ENCODE measurements at places on chromosomes 5 and 9. TPM values are rescaled to one million over a fixed set of nuclear protein-coding genes. Genes with fewer than 3 reads are reported as not detected.
A peak's percentile ranks its signal among the peaks of the same experiment; 100 is the strongest.

Gene PDCD1LG2
- total RNA-seq: 1.5 TPM

- no peak for DNase-seq
Observed at GRCh38 chr5:163889369-163889768, 383.9 kb downstream of the MAT2B start.

GRCh38 chr5:172751761-172752510, 19.1 kb downstream of the DUSP1 start:
- no peak for DNase-seq

DNA sequence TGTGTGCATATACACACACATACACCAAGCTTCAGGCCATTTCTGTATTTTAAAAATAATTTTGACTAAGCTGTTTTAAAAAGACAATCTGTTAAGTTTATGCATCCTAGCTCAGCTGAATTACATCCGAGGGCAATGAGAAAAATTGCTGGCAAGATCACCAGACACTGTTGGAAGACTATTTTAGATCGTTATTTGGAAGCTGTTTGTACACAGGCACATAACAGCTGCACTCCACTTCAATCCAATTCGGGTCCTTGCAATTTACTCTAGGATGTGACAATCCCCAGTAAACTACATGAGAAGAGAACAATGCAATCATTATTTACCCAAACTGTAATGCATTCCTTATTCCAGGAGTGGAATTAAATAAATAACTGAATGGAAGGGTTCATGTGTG, 79.3 kb upstream of the RASA1 start:
- DNase-seq: no peak

- no peak for DNase-seq
Observed at GRCh38 chr5:116371431-116371830, 203.2 kb downstream of the SEMA6A start.

DNA sequence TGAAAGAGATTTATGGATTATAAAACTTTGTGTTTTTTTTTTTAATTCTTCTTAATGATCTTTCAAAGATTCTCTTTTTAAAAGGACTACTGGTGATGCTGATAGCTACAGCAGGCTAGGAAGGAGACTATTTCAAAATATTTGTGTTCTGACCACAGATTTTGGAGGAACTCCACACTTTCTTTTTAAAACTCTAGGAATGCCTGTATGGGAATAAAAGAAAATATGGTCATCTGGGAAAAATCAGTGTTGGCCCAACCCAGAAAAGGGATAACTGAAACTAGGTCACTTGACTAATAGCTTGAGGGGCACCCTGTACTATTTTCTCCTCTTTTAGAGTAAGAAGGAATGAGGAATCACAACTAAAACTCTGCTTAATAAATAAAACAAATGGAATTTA, 97.6 kb upstream of the ADAMTS19 start:
- no peak for DNase-seq

Gene HAVCR2
- 70.0 TPM for total RNA-seq

DNA sequence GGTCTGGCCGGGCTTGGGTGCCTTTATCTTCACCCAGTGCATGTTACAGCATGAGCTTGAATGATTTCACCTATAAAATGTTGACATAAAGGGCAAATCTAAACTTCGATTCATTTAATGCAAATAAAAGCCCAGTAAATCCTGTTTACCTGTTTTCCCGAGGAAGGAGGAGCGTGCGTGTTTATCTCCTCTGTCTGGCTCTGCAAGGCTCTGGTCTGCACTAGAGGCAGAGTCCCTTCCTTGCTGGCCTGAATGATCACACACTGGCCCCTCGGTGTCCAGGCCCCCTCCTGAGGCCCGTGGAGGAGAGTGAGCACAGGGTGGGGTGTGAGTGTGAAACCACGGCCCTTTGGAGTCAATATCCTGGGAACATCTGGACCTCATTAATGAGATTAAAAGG, 125.1 kb upstream of the LHFPL2 start:
- DNase-seq: no peak

DNA sequence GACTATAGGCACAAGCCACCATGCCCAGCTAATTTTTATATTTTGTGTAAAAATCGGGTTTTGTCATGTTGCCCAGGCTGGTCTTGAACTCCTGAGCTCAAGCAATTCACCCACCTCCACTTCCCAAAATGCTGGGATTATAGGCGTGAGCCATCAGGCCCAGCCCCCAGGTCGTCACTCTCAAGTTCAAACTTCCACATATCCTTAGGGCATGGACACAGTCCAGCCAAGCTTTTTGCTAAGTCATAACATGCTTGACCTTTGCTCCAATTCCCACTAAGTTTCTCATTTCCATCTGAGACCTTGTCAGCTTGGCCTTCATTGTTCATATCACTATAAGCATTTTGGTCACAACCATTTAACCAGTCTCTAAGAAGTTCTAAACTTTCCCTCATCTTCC, 43.9 kb upstream of the ARAP3 start:
- DNase-seq: no peak

GRCh38 chr5:35012796-35013195, 35.0 kb downstream of the AGXT2 start:
- no peak for DNase-seq

Gene PCDHGA6
- total RNA-seq: 0.31 TPM

GRCh38 chr5:151020304-151021110, at the start of gene GPX3:
TSS of gene GPX3 (plus strand) at chr5:151020591. CDS start at chr5:151020655, 64 bp downstream.
- peak; percentile 64 for DNase-seq

GRCh38 chr5:124383693-124384092, 362.7 kb downstream of the ZNF608 start:
- DNase-seq: no peak

GRCh38 chr5:73663860-73664240, 37.9 kb downstream of the ARHGEF28 start:
- DNase-seq: no peak

DNA sequence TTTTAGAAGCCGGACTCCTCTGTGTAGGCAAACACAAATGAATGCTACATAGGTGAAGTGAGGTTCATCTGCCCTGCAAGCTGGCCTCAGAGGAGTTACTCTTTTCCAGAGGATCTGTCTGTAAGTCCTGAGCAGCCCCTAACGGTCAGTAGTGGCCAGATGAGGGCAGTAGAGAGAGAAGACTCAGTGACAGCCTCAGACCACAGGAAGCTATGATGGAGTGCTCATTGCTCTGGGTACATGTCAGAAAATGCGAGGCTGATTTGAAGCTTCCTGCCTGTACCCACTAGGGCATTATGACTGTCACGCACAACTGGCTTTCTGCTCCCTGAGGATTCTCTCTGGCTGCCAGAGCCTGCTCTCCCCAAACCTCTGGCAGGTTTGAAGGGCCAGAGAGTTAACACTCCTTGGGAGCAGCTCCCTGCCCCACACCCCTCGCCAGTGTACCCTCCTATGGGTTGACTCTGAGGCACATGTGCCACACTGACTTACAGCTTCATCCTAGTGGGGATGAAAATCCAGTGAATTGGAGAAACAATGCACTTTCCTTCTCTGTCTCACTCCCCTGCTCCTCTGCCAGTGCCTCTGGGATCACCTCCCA, 141.5 kb downstream of the GABRG2 start:
- DNase-seq: peak; percentile 58

GRCh38 chr5:175853573-175854230, 17.7 kb upstream of the CPLX2 start:
- DNase-seq: no peak

DNA sequence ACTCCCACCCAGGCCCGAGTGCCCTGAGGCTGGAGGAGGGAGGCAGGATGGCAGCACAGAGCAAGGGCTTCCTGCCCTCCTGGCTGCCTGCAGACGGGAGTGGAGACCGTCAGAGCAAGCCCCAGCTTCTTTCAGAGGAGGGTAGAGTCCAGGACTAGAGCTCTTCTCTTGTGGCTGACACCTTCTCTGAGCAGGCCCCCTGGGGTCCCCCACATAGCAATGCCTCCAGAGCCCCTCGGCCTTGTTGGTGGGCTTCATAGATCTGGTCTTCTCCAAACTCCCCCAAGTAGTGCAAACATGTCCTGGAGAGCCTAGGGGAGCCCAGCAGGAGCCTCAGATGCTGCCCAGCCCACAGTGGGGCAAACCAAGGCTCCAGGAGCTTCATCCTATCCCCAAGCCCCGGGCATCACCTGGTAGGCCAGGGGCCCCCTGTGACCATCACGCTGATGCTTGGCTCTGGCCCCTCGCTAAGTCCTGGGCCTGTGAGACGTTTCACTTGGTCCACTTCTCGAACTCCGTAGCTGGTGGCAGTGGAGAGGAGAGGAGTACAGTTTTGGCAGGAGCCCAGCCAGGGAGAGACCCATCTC, 2.0 kb downstream of the MZB1 start:
- no peak for DNase-seq

DNA sequence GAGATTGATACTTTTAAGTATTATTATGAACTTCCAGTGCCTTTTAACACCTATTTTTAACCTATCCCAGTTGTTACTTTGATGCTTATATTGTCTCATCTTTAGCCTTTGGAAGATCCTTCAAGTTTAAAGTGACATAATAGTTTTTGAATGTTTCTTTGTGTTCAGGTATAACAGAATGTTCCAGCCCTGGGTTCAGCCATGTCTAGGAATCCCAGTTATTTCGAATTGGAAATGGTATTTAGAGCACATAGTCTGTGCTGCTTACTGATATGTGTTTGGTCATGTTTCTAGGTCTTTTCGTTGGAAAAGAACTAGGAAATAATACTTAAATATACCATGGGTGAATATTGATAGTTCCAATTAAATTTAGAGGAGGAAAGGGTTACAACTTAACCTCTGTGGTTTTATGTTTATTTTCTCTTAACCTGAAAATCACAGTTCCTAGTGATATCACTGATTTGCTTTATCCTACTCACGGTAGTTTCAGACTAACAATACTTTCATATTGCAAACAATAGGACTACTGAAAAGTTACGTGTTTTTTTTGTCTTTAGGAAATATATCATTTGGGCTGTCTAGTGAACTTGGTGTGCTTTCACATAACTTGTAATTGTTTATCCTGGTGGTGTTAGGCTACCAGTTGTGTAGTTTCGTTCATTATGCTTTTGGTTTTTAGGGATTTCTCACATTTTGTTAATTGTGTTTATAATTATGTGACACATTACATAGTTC, 37.8 kb downstream of the UHRF2 start:
- DNase-seq: no peak

GRCh38 chr9:93904649-93905472, 50.3 kb downstream of the BARX1 start:
- DNase-seq: no peak

DNA sequence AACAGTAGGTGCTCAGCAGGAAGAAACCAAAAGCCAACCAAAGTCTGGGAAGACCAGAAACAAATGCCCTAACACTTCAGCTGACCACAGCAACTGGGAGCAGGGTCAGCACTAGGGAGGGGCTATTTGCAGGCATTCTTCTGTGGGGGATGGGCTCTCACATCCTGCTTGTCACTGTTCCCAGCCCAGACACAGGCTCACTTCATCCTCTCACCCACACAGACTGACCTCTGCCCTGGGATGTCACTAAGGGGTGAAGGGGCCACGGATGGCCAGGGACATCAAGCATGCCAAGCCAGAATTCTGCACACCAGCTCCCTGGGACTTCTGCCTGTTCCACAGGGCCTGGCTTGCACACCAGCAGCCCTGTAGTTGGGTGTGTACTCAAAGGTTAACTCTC, 28.7 kb downstream of the GFRA3 start:
- DNase-seq: no peak

Gene RNF183
- 0.12 TPM for total RNA-seq

Gene ENTPD8
- not detected for total RNA-seq

Gene IFNK
- total RNA-seq: not detected

DNA sequence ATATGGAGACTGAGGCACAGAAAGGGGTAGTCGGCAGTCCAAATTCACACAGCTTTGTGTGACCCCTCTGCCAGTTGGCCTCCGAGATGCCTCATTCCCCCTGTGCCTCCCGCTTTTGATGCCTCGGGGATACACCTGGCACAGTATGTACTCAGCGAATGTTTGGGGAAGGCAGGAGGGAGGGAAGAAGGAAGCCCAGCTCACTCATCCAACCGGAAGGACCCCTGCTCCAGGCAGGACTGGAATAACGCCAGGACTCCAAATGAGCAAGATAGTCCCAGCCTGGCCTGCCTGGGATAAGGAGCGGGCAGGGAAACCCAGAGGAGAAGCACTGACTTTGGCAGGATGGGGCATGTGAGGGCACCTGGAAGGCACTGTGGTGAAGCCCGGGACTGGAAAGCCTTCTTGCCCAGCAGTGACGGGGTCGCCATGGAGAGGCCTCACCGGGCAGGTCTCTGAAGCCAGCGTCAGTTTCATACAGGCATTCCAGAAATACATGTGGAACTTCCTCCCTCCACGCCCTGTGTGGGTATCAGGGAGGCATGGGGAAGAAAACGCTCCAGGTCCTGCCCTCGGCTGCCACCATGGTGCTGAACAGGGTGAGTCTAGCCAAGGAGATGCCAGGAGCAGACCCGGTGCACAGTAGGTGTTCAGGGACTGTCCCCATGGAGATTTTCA, 20.3 kb downstream of the LMX1B start:
- no peak for DNase-seq

Gene UGCG
- 22.4 TPM for total RNA-seq

Gene OCLN
- total RNA-seq: 0.12 TPM

Gene CDC20B
- not detected for total RNA-seq

GRCh38 chr9:130058887-130059286, 5.2 kb downstream of the GPR107 start:
- no peak for DNase-seq

DNA sequence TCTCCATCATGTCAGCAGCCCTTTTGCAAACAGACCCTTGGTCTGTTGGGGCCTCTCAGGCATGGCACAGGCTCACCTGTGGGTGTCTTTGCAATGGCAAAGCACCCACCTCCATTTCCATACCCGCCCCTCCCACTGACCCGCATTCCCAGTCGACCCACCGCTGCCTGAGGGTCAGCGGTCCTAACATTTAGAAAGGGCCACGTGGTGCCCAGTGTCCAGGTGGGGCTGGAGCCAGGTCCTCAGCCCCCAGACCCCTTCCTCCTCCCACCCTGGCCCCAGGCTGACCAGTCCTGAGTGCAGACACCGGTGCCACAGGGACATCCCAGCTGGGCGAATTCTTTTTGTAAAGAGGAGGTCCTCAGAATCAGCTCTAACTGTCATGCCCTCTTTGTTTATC, 43.3 kb upstream of the CEP72 start:
- no peak for DNase-seq

DNA sequence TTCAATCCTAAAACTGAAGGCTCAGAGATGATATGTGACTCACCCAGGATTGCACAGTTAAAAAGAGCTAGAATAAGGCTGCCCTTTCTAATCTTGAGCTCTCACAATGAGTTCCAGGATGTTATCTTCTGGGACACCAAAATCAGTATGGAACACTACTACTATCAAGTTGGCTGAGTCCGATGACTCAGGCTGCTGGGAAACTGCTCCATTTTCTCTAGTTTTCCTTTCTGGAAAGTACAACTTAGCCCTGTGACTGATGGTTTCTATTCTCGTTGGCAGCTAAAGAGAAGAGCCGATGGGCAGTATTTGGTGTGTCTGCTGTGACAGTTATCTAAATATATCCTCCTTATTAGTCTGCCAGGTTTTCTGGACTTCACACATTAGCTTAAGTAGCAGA, 37.9 kb upstream of the DPYSL3 start:
- no peak for DNase-seq

DNA sequence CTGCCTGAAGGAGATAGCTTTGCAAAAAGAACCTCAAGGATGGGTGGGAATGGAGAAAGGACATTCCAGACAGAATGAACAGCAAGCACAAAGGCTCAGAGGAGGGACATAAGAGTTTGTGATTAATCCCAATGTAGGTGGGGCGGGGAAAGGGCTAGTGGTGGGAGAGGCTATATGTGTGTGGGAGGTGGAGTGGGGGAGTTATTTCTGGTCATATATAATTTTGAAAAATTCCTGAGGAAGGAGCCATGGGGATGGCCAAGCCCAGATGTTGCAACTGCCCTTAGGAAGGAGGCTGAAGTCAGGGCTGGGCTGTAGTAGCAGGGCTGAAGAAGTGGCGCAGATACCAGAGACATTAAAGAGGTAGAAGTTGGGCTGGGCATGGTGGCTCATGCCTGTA, 13.4 kb upstream of the CCL27 start:
- no peak for DNase-seq

All from activated CD4-positive, alpha-beta T cell treated with anti-CD3 and anti-CD28 coated beads, Interleukin-2, amount 10 ng/mL, durations not matched to agents 24 days and 14 days (primary cell).